NCI-H2081 (cell line): ENCODE measurements at places on chromosomes 4 and X.

- DNase-seq: no peak
Observed at GRCh38 chr4:152081024-152081423, 320.2 kb upstream of the GATB start.

- no peak for DNase-seq
Observed at GRCh38 chr4:51895158-51895557, 52.2 kb downstream of the DCUN1D4 start.

DNA sequence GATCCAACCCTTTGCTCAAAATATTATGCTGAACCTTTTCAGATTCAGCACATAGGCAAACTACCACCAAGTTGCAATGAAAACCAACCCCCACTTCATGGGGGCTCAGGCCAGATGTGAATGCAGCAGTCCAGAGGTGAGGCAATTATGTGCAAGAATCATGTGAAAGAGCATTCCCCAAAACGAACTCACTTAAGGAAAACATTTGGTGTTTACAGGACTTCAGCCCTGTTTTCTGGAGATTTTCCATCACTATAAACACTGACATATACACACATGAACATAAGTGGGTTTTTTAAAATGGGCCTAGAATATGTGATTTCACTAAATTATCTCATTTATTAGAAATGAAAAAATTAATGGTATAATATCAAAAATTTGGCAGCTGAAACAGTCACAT, 31.5 kb downstream of the BMP3 start:
- DNase-seq: no peak

DNA sequence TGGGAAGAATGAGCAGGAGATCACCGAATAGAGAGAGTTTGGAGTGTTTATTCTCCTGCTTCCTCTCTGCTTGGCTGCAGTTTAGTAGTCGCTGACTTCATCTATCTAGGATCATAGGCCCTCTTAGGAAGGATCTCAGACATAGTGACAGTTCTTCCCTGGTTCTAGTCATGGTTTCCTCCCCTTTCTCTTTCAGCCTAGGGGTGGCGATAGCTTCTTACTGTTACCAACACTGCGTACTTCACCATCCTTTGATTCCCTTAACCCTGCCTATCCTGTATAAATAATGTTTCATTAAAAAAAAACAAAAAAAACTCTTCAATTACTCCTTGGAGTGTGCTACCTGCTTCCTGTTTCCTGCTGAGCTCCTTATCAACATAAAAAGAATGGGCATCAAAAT, 103.8 kb downstream of the DDX53 start:
- no peak for DNase-seq

GRCh38 chrX:45186643-45187026, 14.0 kb downstream of the DIPK2B start:
- no peak for DNase-seq

GRCh38 chr4:2829321-2829932, 14.2 kb upstream of the ADD1 start:
- no peak for DNase-seq

DNA sequence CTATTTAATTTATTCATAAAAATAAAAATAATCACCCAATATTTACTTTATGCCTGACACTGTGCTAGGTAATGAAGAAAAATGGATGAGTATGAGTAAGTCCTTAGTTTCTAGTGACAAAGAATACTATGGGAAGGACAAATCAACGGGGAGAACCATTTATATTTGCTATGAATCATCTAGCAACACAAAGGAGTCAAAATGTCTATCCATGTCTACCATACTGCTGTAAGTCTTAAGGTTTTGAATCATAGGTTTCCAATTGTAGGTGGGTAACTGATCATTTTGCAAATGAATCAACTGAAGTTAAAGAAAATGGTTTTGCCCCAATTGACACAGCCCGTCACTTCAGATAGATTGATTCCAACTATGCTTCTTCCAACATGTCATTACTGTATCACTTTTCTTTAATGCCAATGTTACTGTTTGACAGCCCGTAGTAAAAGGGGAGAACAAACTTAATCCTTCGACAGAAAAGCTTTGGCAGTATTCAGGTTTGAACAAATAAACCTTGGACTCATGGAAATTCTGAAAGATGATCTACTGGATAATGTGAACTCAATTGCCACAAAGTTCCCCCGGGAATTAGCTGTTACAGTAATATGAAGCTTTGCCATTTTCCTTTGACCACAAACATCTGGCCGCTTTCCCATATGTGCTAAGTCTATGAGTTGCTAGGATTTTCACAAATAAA, 3.2 kb downstream of the TDO2 start:
- DNase-seq: peak; percentile 18
